Neural progenitor cell (in vitro differentiated cells): ENCODE measurements at places on chromosomes 12 and 14. TPM values are rescaled to one million over a fixed set of nuclear protein-coding genes. Genes with fewer than 3 reads are reported as not detected.

ASIC1 gene
- 2.5 and 5.6 TPM in 2 replicates for total RNA-seq

KIF5A gene
- total RNA-seq, result 7.9 and 8.6 TPM in 2 replicates

OR4E2 gene
- not detected in 2 replicates for total RNA-seq

NID2 gene
- 22.0 and 24.7 TPM in 2 replicates for total RNA-seq

SIX6 gene
- total RNA-seq, result 1.4 and 1.7 TPM in 2 replicates

SNRPF gene
- total RNA-seq, result 37.0 and 49.7 TPM in 2 replicates

INTS13 gene
- total RNA-seq, result 46.6 and 70.8 TPM in 2 replicates

CCDC88C gene
- total RNA-seq, result 17.8 and 34.8 TPM in 2 replicates

AGAP2 gene
- total RNA-seq, result 1.7 and 2.7 TPM in 2 replicates
